ENCODE measurements at places on chromosomes 6 and 20.

DNA sequence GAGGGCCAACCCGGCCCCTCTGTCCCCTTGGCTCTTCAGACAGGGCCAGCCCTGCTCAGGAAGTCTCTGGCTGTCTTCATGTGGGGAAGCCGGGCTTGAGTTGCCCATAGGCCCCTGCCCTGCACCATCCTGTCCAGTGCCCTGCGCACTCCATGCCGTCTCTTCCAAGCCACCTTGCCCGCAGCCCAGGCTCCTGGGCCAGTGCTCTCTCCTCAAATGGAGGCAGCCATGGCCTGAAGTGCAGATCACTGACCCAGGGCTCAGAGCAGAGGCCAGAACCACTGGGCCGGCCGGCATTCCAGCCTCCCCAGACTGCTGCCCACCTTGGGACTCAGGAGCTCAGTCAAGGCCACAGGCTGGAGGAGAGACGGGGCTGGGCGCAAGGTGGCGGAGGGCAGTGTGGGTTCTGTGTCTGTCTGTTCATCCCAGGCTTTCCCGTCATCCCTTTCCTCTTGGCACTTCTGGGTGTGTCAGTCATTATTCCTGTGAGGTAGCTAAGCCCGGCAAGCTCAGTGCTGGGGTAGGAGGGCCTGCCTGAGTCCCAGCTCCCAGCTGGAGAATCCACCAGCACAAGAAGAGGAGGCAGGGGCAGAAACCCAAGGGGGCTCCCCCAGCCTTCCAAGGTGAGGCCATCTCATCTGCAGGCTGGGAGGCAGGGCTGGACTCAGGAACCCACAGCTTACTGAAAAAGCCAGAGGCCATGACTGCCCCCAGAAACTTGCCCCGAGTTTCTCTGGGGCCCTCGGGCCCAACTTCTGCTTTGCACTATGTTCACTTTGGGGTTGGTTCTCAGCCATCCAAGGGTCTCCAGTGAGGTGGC is 22.4 kb downstream of the SDCBP2 start:
- DNase-seq, result peak; percentile 54

DNA sequence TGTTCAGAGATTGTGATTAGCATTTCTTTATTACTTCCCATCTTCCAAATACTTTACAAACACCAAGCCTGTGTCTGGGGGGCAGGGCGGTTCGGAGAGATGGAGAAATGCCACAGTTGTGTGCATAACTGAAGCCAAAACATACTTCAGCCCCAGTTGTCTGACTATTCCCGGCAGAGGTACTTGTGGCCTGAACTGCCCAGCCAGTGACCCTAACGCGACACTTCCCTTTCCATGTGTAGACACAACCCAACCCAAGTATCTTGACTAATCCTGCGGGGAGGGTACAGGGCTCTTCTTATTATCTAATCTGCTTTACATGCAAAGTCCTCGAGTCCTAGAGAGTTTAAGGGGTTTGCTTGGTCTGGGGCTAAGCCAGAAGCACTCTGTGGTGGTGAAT is 46.2 kb downstream of the ISM1 start:
- no peak for DNase-seq

DNA sequence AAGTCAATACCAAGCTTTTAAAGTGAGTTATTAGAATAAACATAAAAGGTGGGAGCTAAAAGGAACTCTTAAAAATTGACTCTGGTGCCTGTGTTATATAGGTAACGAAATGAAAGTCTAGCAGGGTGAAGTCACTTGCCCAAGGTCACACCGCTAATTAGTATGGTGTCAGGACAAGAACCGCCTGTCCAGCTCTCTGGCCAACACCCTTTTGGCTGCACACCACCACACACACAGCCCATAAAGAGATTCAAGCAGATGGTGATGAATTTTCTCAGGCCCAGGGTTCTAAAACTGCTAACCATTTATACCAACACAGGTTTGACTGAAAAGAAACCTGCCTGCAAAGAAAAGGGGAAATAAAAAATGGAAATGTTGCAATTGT is 20.2 kb downstream of the GFOD1 start:
- DNase-seq, result no peak

DNA sequence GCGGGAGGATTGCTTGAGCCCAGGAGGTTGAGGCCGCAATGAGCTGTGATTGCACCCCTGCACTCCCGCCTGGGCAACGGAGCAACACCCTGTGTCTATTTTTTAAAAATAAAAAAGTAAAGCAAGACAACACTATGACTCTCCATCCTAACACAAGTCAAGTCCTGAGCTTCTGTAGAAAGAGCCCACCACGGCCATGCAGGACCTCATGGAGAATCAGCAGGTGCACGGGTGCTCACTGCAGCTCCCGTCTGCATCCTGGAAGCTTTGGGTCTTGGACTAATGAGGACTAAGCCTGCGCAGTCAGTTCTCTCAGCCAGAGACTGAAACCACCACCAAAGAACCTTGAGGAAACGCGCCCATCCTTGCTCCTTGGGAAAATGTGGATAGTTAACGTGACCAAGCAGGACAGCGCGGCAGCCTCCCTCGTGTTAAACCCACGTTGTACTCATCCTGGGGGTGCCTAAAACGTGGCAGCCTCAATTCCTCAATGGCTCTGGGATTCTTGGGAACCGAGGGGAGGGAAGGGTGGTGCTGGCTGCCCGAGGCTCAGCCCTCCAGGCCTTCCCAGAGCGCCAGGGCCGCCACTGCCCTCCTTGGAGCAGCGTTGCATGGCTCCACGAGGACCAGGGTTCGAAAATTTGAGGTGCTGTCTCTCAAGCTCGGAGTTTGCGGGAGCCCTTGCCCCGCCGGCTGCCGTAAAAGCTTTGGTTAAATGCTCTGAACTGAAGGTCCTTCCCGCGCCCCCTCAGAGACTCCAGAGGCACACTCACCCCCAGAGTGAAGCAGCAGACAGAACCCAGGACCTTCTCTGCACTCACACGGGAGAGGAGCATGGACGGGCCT is 29.0 kb downstream of the DLL1 start:
- DNase-seq, result peak; percentile 41

- DNase-seq, result no peak
These were observed 13.2 kb upstream of the PARD6B start for GRCh38 chr20:50717974-50718761.

DNA sequence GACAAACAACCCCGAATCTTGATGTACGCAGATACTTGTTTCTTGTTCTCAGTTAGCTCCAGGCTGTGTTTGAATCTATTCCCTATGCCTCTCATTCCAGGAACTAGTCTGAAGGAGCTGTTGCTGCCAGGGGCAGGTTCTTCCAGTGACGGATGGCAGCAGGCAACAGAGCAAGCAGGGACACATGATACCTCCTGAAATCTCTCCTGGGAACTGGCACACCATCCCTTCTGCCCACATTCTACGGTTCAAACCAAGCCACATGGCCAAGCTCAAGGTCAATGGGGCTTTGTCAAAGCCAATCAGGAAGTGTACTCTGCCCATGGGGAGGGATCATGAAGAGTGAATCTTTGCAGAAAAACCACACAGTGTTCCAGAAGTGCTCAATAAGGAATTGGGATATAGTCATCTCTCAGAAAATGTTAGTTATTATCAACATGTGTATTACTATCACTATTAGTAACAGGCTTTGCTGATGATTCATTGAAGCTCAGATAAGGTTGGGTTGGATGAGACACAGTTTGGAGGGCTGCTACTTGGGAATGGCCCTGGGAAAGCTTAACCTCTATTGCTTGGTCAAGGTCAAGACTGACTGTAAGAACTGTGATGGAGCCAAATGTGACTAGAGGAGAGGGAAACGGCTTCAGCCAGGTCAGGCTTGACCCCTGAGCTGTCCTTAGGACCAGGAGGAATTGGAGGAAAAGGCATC is 454.9 kb downstream of the PTPRT start:
- no peak for DNase-seq

DNA sequence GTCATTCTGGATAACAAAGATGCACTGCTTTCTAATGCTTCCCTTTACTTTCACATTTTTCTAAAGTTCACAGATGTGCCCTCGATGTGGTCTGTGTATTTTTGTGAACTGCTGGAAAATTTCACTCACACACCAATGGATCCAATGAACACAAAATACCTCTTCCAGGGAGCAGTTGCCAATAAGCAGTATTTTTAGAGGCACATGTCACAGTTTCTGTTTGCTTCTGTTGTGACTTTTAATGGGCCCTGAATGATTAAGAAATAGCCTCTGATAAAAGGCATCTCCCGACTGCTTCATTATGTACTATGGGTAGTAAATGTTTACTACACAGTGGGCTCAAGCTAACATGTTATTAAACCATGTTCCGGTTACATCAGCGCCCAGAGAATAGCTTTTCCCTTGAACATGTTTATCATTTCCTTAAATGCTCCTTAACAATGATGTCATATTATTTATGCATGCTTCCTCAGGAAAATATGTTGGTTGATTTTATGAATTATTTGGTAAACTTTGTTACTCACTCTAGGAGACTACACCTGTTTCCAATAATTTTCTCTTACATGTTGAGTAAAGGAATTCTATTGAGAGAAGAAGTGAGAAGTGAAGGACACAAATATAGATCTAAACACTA is 188.0 kb downstream of the KCNQ5 start:
- no peak for DNase-seq

- DNase-seq, result no peak
These were observed 2.2 kb downstream of the TBC1D20 start for GRCh38 chr20:460180-460579.

DNA sequence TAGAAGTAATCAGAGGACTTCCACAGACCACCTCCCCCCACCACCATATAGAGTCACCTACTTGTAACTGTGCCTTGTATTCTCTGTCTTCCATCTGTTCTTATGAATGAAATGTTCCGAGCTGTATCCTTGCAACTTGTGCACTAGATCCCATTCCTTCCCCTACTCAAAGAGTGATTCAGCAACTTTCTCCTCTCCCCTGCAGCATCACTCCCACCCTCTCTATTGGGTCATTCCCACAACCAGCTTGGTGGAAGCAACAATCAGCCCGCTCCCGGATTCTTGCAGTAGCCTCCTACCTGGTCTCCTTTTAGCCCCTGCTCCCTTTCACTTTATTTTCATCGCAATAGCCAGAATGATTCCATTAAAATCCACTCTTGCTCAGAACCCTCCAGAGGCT is 34.9 kb upstream of the REV3L start:
- DNase-seq, result no peak

- no peak for DNase-seq
These were observed 368.9 kb downstream of the LAMA2 start for GRCh38 chr6:129251669-129252376.

GRCh38 chr6:1609648-1610496 is at the start of gene FOXC1:
TSS of gene FOXC1 (plus strand) at chr6:1609915. CDS start at chr6:1610446, 531 bp downstream.
- DNase-seq, result peak; percentile 78

GRCh38 chr6:722608-723007 is 29.7 kb upstream of the EXOC2 start:
- no peak for DNase-seq

DNA sequence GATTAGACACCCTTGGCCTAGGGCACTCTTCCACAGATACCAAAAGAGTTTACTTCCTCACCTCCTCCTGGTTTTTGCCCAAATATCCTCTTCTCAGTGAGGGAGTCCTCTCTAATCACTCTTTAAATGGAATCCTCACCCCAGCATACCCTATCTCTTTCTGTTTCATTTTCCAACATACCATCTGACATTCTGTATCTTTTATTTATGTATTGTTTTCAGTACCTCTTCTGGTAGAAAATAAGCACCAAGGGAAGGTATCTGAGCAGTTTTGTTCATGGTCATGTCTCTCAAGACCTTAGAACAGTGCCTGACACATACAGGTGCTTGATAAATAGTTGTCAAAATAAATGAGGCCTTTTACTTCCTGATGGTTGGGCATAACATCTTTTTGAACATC is 55.1 kb downstream of the KIAA0408 start:
- no peak for DNase-seq

- no peak for DNase-seq
These were observed 51.1 kb upstream of the SSTR4 start for GRCh38 chr20:22984008-22984407.
